T-helper 2 cell (primary cell): ENCODE measurements at places on chromosomes 4 and X.

DNA sequence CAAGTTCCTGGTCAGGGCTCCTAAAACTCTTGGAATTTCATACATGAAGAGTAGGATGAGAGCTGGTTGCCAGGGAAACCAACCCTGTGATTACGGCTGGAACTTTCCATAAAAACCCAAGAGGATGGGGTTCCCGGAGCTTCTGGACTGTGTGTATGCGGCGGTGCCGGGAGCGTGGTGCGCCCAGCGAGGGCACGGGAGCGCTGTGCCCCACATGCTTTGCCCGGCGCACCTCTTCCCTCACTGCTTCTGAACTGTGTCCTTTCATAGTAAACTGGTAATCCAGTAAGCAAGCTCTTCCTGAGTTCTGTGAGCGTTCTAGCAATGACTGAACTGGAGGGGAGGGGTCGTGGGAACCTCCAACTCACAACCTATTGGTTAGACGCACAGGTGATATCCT is 152.6 kb downstream of the AFAP1 start:
- DNase-seq = no peak

DNA sequence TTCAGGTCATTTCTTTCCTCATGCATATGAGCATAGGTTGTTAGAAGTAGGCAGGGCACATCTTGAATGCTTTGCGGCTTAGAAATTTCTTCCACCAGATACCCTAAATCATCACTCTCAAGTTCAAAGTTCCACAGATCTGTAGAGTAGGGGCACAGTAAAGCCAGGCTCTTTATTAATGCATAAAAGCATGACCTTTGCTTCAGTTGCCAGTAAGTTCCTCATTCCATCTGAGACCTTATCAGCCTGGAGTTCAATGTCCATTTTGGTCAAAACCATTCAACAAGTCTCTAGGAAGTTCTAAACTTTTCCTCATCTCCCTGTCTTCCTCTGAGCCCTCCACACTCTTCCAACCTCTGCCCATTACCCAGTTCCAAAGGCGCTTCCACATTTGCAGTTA is 77.7 kb downstream of the MAP9 start:
- DNase-seq = no peak

GRCh38 chr4:97994765-97995465 is 148.4 kb downstream of the STPG2 start:
- no peak for DNase-seq

- DNase-seq = no peak
Observed at GRCh38 chr4:15659768-15660570, 4.8 kb upstream of the FBXL5 start.

DNA sequence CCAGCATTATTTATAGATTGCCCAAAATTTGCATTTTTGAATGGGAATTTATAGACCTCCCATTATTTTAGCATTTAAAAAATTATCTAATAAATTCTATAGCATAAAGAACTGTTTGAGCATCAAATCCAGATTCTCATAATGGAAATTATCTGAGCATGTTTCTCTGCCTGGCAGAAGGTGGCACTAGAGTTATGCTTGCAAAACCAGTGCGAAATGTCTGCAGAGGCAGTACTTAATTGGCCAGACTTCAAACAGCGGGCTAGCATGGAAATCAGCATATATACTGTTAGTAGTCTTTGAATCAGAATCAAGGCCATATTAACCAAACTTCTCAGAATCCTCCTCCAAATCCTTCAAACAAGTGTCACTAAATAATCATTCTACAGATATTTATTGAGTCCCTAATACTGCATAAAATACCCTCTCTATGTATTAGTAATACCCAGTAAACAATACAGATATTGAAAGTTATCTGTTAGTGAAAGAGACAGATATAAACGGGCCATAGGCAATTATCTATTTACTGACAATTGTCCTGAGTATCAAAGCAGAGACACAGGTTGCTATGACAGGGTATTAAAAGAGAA is 78.7 kb upstream of the DCLK2 start:
- DNase-seq = no peak

- no peak for DNase-seq
Observed at GRCh38 chrX:98362630-98363029, 1478.9 kb downstream of the RPA4 start.

DNA sequence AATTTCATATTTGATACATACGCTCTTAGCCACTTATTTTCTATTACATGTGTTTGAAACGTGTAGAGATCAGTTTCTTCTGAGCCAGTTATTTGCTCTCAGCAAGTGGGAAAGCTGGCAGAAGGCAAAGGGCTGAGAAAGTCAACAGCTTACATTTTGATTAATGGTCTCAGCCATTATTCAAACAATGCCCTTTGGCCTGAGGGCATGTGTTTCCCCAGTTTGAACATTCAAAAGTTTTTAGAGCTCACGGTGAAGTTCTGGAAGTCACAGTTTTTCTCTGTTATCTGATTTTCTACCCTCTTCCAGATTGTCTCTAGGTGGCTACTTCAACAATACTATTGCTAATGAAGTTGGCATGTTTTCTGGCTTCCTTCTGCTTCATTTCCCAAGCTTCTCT is 591.8 kb upstream of the CPEB2 start:
- no peak for DNase-seq

DNA sequence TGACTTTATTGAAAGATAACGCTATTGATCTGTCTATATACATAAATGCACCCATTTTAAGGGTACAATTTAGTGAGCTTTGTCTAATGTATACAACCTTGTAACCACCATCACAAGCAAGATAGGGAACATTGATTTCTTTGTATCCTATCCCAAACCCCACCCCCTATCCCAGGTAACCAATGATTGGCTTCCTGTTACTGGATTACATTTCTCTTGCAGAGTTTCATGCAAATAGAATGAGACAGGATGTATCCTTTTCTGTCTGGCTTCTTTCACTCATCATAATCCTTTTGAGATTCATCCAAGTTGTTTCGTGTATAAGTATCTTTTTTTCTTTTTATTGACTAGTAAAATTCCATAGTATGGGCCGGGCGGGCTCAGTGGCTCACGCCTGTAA is 1.6 kb upstream of the GRIPAP1 start:
- no peak for DNase-seq

- DNase-seq = no peak
Observed at GRCh38 chr4:37662251-37662650, 23.9 kb downstream of the RELL1 start.

DNA sequence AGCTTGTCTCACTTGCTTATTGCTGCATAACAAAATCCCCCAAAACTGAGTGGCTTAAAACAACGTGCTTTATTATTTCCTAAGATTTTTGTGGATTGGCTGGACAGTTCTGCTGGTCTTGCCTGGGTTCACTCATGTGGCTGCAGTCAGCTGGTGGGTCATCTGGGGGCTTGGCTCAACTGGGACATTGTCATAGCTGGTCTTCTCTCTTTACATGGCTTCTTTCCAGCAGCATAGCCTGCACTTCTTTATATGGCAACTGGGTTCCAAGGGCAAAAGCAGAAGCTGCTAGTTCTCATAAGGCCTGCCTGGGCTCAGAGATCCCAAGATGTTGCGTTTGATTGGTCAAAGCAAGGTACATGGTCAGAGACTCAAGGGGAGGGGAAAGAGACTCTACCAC is 33.7 kb upstream of the STAG2 start:
- no peak for DNase-seq

DNA sequence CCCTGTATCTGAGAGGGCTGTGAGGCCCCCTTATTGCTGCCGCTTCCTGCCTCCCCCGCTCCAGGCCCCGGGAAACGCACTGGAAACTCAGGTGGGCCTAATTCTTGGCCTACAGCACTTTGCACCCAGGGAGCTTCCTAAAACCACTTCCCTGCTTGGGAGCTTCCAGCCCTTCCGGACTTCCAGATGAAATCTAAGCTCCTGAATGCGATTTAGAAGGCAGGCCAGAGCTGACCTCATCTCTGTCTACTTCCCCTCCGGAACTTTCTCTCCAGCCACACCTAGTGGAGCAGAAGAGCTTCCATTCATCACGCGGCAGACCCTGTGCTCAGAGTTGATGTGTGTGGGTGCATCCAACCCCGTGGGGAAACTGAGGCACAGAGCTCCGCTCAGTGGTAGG is 84.2 kb downstream of the SORCS2 start:
- DNase-seq = no peak

- no peak for DNase-seq
Observed at GRCh38 chr4:108430921-108431320, 189.5 kb upstream of the RPL34 start.

DNA sequence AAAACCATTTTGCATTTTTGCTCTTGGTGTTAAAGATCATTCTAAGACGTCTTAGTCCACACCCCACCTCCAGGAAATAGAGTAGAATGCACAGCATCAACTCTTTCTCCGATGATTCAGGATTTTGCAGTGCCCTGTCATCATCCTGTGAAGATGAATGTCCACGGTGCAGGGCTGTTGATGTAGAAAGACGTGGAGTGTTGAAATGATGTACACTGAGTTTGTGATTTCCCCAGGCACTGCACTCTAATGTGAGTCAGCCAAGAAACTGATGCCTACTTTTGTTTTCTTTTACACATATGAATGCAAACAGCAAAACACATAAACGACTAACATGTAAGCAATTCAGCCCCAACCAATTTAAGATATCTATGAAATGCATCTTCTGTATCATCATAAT is 10.5 kb downstream of the LGI2 start:
- DNase-seq = no peak

DNA sequence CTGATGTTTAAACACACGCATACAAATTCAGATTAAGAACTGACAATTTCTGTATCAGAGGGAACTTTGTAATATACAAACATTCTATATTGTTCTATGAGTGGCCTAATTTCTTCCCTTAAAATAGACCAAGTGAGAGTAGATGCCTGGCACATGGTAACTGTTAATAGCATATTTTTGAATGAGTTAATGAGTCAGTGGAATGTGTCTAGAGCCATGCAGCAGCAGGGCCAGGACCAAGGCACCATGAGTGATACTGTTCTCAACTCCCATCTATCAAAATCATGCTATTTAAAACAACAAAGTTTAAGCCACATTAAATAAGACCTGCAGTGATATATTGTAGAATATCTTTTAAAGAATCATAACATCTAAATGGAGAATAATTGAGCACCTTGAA is 98.3 kb downstream of the ARHGAP24 start:
- no peak for DNase-seq
